ENCODE measurements at places on chromosomes 1 and 21.

DNA sequence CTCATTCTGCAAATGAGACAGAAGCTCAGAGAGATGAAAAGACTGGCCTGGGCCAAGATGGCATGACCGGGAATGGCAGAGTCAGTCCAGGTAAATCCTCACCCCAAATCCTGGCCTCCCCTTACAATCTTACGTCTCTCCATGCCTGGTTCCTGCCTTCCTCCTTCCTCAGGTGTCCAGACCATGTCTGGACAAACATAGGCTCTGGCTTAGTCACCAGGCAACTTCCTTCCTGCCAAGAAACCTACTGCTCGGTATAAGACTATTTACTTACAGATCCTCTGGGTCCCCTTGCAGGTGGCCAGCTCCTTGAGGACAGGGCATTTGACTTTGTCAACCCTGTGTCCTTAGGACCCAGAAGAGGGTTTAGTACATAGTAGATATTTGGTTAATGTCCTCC is 69.4 kb upstream of the ROR1 start:
- no peak for DNase-seq

- no peak for DNase-seq
These were observed 62.2 kb upstream of the RUNX3 start for GRCh38 chr1:24992124-24992760.

- no peak for DNase-seq
These were observed 28.5 kb downstream of the CD55 start for GRCh38 chr1:207349979-207350378.

GRCh38 chr1:207971331-207972219 is 60.6 kb upstream of the CD34 start:
- no peak for DNase-seq

DNA sequence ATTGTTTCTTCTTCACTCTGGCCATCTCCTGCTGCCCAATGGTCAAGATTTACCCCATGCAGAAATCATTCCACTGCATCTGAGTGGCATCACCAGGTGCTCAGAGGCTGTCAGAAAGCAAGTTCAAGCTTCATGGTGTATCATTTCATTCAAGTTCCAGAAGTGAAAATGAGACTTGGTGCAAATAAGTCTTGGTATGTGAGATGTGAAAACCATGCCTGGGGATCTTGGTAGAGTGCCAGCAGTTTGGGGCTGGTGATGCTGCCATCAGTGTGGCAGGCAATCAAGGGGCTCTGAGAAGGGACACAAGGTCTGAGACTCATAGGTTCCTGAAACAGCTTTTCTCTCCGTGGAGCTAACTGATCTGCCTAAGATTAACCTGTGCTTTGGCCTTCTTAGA is 52.0 kb downstream of the CD2 start:
- DNase-seq, result no peak

DNA sequence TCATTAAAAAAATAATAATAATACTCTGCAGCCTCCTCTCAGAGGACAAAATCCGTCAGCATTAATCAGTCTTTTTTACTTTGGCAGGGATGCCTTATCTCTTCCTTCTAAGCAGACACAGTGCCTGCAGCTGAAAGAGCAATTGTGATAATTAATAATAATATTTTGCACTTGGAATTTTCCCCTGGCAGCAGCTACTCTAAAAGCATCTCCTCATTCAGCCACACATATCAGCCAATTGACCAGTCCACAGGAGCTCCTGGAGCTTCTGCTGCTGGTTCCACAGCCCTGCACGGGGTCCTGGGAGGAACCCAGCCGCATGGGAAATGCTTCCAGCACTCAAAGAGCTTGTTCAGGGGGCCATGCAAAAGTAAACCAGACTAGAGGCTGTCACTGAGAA is 31.0 kb upstream of the VWA5B1 start:
- DNase-seq, result no peak

GRCh38 chr21:36129219-36129618 is 5.7 kb upstream of the CBR3 start:
- no peak for DNase-seq

- no peak for DNase-seq
These were observed 4.9 kb upstream of the OPRD1 start for GRCh38 chr1:28807046-28807445.

- DNase-seq, result no peak
These were observed 164.6 kb downstream of the CYYR1 start for GRCh38 chr21:26408511-26408910.

GRCh38 chr1:147612366-147612765 is 58.0 kb downstream of the ACP6 start:
- DNase-seq, result no peak

GRCh38 chr1:89974696-89975470 is 20.0 kb upstream of the ZNF326 start:
- DNase-seq, result no peak

DNA sequence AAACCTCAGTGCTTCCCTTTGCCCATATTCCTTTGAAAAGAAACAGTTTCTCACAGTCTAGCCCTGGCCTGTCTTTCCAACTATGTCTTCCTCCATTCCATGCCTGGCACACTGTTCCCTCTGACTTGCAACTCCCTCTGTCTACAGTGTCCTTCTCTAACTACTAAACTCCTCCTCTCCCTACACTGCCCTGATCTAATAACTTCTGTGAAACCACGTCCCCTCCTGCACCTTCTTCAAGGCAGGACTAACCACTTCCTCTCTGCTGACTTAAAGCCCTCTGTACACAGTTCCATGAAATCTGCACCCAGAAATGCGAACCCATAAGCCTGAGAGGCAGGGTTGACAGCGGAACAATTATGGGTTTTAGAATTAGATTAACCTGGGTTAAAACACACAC is 62.2 kb upstream of the ATP1B1 start:
- no peak for DNase-seq

- no peak for DNase-seq
These were observed 35.2 kb downstream of the RAP1A start for GRCh38 chr1:111654839-111655238.

DNA sequence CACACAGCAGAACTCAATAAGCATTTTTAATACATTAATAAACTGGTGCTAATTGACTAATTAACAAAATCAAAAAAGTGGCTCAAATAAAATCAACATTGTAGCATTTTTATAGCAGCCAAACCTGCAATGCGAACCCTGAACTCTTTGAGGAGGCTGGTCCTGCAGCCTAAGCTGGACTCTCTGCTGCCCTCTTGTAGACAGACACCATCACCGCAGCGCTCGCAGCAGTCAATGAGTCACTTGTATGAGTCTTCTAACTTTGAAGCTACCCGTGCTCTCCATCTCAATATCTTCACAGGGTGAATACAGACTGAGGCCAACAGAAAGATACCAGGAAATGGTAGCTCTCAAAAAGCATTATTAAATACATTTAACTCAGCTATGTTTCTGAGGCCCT is 9.7 kb upstream of the KRTAP7-1 start:
- no peak for DNase-seq
